GM12892 (cell line): ENCODE measurements at places on chromosomes 7 and 10.

- no peak for DNase-seq
These were observed 315.3 kb upstream of the AUTS2 start for GRCh38 chr7:69282946-69283345.

DNA sequence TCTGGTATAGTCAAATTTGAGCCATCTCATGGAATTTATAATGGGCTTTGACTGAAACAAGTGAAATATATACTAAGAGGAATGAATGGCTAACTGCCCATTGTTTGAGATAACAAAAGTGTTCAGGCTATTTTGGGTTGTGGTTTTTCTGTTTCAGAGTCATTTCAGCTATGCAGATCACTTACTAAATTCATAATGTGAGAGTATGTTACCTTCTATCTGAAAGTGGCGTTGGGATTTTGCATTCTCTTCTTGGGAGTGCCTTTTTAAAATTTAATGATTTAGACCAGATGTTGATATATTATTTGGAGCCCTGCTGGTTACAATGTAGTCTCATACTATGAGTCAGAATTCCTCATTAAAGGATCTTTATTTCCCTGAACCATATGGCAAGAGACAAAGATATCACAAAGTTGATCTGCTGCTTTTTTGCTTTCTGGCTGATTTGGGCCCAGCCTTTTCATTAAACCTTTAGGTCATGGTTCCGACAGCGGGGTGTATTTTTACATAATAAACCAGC lies 10.4 kb downstream of the VCL start:
- DNase-seq, result no peak

DNA sequence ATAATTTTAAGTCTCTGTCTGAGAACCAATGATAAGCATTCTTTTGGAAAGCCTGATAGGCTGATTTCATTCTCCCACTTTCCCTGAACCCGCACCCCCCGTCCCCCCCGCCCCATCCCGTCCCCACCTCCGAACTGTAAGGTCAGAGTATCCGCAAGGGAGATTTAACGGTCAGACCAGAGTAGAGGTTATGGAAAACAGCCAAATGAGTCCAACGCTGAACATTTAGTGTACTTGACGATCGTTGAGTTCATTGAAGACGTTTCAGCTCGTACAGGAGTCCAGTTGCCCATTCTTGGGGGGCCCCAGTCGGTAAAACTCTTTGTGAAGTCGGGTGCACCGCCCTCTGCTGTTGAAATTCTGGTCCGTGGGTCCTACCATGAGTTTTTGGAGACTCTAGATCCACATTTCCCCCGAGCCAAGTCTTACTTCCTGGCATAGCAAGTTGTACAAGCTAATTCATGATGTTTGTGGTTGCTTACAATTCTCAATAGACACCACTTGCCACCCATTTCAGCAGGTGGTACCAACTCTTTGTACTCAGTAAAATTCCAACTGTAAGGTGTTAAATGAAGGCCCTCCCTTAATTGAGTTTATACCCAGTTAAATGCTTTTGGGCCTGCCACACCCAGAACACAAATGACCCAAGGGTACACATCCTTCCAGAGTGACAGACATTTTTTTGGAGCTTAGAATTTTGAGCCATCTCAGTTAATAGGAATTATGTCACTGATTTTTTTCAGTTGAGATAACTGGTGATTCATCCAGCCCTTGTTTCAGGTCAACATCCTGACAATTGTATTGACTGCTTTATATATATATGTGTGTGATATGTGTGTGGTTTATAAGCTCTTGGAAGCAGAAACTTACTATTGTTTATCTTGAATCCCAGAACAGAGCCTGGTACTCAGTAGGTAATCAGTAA lies 1.2 kb downstream of the MARCHF5 start:
- DNase-seq, result peak; percentile 28

DNA sequence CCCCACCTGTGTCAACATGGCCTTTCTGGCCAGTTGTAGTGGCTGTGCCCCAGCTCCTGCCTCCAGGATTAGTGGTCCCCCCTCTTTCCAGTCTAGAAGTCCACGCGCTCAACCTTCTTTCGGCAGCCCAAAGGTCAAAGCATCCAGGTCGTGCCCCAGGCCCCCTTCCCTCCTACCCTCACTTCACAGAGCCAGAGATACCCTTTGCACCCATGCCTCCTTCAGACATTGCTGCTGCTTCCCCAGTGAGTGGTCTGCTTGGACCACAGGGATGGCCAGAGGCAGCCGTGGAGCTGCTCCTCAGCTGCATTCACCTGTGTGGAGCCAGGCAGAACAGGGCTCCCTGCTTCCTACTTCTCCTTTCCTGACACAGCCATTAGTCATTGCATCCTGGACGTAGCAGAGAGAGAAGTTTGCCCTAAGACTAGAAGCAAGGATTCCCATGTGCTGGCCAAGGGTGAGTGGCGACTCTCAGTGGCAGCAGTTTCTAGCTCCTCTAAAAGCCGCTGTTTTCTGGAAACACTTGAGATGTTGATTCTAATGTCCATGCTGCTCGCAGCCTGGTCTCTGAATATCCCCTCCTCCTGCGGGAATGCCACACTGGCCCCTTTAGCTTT lies 243.1 kb upstream of the SHH start:
- no peak for DNase-seq

- DNase-seq, result no peak
These were observed 52.8 kb downstream of the LRRC4 start for GRCh38 chr7:127978421-127978820.

DNA sequence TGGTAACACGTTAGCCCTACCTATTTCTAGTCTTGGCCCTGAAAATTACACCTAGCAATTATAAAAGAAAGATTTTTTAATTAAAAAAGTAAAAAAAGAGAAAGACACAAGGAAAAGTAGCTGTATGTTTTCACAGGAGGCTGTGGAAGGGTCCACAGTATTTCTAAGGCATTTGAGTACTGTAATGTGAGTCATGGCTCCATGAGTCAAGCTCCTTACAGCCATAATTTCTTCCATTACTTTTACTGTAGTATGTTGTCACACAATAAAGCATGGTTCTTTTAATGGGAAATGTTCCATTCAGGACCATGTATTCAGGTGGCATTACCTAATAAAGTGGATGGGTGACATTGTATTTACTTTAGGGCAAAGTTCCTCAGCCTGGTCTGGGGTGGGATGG lies 113.4 kb downstream of the GPR37 start:
- DNase-seq, result no peak

DNA sequence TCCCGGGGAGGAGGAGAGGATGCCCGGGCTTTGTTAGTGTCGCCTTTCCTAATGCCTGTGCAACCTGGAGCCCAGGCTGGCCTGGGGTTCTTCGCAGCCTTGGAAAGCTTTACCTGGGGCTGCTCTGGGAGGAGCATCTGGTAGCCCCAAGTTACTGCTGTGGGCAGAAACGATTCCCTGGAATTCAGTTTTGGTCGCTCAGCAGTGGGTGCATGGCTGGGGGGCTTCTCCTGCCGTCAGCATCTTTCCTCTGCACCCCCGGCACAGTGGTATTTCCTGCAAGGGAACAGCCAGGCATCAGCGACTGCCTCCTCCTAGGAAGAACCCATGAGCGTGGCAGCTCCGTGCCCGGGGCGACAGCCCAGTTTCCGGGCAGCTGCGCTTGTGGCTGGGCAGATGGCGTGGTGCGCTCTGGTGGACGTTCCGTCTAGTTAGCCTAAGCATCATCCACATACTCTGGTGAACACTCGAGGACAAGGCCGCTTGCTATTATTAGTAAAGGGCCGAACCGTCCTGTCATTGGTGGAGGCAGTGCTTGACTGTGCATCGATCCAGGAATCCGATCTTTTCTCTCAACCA lies 107.0 kb upstream of the BTBD16 start:
- DNase-seq, result no peak

GRCh38 chr7:129649128-129649690 lies 37.7 kb downstream of the NRF1 start:
- DNase-seq, result no peak

GRCh38 chr7:79337717-79338116 lies 115.8 kb downstream of the MAGI2 start:
- DNase-seq, result no peak

DNA sequence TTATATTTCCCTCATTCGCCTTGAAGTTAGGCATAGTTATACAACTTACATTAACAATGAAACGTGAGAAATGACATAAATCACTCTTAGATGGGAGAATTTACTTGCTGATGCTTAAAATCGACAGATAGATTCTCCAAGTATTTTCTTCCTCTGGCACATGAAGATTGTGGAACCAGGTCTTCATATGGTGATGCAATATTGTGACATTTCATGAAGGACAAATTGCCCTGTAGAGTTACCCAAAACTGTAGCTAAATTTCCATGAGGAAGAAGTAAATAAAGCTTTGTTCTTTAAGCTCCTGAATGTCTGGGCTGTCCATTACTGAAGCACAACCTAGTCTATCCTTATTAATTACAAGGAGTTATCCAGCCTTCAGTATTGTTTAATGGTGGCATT lies 353.1 kb downstream of the THSD7A start:
- no peak for DNase-seq

DNA sequence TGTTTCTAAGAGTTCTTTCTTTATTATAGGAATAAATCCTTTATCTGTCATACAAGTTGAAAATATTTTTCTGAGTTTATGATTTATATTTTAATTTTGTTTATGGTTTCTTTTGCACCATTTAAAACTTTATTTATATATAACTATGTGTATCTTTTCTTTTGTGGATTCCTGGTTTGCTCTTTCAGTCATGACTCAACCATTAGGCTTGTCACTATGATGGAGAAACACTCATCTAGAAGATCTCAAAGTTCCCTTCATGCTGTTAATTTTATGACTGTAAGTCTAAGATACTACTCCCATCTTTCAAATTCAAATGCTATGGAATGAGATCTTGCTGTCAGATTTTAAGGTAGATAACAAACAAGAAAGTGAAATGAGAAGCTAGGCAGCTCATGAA lies 199.5 kb downstream of the INHBA start:
- DNase-seq, result no peak

GRCh38 chr7:6554848-6555247 lies 3.6 kb upstream of the GRID2IP start:
- no peak for DNase-seq

DNA sequence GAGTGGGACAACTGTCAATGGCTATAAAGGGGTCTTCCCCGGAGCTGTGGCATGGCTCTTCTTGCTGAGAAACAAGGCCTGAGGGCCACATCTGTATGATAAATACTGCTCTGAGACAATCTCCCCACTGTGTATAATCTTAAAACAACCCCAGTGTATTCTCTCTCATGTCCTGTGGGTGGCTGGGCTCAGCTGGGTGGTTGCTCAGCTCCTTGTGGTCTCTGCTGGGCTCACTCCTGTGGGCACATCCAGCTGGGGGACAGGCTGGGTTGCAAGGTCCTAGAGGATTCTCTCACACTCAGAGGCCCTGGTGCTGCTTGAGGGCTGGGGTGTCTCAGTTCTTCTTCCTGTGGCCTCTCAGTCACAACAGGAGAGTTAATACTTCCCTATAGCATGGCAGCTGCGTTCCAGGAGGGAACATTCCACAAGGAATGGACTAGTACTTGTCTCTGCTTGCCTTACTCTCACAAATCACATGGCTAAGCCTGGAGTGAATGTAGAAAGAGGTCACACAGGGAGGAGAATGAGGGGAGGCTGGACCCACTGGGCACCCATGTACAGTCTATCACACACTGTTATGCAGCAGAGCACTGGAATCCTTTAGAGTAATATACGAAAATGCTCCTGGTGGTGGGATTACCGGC lies 4.5 kb upstream of the EEPD1 start:
- no peak for DNase-seq

- DNase-seq, result no peak
These were observed 15.5 kb upstream of the SLC18A3 start for GRCh38 chr10:49594594-49594993.

DNA sequence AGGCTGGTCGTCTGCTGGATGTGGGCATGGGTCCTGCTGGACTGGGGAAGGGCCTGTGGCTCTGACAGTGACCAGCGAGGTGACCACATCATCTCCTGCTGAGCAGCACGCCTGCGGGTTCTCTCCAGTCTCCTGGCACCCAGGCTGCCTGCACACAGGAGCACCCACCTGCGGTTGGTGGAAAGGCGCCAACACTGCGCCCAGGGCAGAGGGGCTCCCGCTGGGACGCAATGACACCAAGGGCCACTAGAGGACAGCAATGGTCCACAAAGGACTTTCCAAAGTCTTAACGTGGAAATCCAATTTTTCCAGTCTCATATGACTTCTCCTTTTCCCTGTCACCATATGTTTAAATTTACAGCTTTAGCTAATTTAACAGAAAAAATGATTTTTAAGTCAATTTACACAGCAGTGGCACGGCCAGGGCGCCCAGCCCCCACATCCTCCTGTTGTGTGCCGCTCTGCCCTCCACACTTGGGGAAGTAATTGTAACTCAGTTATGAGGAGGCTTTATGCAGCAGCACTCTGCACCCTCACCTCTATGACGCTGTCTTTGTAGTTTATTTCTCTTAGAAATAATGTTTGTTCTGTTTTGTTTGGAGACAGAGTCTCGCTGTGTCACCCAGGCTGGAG lies 38.1 kb downstream of the CFAP46 start:
- DNase-seq, result no peak

GRCh38 chr10:8047452-8048280 lies 6.8 kb upstream of the GATA3 start:
- no peak for DNase-seq

- DNase-seq, result no peak
These were observed 232.6 kb downstream of the GALNT17 start for GRCh38 chr7:71364551-71364950.

GRCh38 chr7:28954471-28954870 lies 3.7 kb downstream of the TRIL start:
- DNase-seq, result no peak
